Effector memory CD4-positive, alpha-beta T cell (primary cell): ENCODE measurements at places on chromosomes 7 and 10.

DNA sequence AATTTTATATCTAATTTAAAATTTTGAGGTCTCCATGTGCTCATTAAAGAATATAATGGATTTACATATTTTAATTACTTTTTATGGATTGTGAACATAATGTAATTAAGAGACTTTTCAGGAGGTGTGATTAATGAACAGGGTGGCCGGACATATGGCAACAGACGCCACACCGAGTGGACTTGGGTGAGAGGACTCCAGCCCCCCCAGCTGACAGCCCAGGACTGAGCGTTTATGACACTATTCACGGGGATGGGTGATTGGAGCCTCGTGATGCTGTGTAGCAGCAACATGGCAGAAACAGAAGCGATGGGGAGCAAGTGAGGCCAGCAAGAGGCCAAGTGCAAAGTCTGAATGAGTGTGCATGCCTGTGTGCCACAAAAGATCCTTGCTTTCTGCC, 1176.9 kb downstream of the TYW1 start:
- DNase-seq: no peak

GRCh38 chr10:129033790-129034272, 433.2 kb upstream of the MGMT start:
- DNase-seq: no peak

DNA sequence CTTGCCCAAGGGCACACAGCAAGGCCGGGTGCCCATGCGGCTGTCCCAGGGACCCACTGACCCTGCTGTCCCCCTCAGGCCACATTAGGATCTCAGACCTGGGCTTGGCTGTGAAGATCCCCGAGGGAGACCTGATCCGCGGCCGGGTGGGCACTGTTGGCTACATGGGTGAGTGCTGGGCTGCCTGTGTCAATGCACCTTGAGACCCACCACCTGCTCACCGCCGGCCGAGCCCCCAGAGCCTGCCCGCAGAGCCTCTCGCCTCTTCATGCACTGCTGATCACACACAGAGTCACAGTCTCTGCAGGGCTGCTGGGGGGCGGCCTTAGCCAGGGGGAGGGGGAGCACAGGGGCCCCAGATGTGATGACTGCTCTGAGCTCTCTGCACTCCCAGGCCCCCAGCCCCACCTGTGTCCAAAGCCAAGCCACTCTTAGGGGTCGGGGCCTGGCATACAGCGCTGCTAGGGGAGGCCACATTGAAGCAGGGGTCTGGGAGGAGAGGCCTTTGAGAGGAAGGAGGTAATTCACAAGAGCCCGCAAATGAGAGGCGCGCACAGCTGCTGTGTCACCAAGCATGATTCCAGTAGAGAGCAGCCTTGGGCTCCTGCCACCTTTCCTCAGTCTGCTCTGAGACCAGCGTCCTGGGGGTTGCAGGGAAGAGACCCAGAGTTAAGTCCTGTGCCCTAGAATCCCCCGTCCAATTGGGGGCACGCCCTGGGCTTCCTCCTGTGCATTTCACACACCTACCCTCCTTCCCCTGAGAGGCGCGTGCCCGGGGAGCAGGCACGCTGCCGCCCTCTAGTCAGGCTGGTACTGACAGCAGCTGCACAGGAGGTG, 100.4 kb downstream of the RGS10 start:
- no peak for DNase-seq

- DNase-seq: no peak
These were observed at the start of gene GJC3 for GRCh38 chr7:99928994-99929729. GJC3 (minus strand) TSS chr7:99929620; CDS start chr7:99929620, 0 bp downstream.
